ENCODE measurements at places on chromosomes 2 and 18.

DNA sequence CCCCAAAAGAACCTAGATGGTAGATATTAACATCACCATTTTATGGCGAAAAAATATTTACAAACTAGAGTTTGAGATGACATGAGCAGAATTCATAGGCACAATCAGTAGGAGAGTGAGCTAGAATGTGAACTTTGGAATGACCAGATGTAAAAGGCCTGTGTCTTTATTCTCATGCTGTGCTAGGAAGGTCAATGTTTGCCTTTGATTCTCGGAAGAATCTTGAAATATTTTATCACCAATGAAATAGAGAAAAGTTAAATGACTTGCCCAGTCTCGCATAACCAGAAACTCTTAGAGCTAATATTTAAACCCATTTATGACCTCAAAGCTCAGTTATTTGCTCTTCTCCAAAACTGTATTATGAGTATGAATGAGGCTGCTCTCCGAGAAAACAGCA lies 9.2 kb upstream of the REG3G start:
- DNase-seq: no peak

GRCh38 chr2:127681288-127681804 lies 6.0 kb upstream of the LIMS2 start:
- no peak for DNase-seq

GRCh38 chr2:235908826-235909225 lies 259.4 kb downstream of the GBX2 start:
- no peak for DNase-seq

DNA sequence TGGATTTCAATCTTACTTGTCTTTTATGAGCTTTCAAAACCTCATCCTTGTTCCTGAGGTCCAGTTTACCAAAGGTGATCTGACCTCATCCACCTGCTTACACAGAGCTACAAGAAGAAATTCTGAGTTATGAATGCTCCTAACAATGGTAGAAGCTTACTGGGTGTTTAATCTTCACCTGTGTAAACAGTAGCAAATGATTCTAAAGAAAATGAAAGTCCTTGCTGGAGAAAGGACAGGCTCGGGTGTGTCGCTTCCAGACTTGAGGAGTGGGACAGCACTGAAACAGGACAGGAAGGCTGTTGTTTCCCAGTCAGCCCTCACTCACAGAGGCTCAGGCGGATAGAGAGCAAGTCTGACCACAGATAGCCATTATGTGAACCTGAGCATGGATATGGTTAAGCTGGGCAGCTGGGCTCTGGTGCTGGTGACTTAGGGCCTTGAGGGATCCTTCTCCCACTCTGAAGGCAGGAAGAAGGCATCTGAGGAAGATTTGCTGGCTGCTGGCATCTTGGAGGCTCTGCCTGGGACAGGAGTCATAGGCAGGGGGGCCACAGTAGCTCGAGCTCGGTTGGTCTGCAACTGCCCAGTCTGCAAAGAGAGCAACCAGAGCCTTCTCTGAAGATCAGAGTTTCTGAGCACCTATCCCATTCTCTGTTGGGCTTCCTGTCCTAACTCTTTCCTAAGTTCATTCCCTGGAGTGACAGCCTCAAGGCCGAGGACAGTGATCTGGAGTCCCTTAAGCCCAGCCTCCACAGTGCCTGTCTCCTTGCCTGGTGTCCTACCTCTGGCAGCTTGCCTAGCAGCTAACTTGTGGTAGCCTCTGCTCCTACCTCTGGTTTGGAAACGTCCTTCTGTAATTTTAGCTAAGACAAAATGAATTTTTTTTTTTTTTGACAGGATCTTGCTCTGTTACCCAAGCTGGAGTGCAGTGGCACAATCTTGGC lies 4.0 kb downstream of the DOK1 start:
- DNase-seq: no peak

- no peak for DNase-seq
Measured at GRCh38 chr2:56207760-56208159, 24.0 kb downstream of the CCDC85A start.

GRCh38 chr2:144183727-144184126 lies 336.2 kb downstream of the ZEB2 start:
- DNase-seq: peak; percentile 84

DNA sequence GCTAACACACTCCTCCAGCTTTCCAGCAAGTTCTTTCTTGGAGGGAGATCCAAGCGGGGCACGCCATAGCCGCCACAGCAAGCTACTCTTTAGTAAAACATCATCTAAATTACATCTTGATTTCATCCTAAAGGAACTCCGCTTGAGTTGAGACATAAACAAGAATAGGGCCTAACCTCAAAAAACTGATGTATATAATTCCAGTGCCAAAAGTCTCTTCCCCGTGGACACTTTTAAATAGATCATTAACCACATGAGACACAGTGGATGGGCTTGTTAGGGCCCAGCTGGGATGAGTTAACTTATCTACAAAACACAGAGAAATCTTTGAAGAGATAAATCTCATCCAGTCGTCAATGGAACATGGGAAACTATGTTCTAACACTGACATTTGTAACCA lies 20.8 kb upstream of the MLPH start:
- no peak for DNase-seq

GRCh38 chr2:127407661-127408003 lies 10.6 kb upstream of the PROC start:
- DNase-seq: no peak

DNA sequence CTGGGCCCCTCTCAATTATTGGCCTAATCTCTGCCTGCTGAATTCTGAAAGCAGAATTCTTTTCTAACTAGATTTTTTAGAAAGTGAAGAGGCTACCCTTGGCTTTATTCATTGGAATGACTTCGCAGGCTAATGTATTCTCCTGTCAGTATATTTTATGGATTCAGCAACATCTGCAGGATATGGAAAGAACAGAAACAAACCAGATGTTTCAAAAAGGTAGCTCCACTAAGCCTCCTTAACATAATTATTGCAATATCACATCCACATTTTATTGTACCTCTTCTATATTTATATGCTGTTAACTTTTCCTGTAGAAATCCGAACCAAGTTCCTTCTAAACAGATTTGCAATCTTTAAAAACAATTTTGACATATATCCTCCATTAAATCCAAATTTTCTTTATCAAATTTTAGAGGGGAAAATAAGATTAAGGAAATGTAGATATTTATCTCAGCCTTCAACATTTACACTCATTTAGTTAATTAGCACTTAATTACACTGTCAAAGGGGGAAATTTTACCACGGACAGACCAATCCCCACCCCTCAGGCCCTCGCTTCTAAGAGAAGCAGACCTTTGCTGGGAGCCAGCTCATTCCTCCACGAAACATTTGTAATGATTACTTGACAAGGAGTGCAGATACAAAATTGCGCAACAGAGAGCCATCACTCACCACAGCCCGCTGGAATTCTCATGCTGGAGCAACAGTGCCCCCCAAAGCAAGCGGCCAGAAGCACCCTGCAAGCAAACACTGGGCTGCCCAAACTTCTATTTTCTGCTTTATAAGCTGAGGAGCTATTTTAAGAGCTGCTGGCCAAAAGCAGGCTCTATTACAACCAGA lies 253.4 kb downstream of the ETAA1 start:
- DNase-seq: peak; percentile 21

- DNase-seq: no peak
Measured at GRCh38 chr18:7775843-7776242, 208.7 kb downstream of the PTPRM start.

GRCh38 chr2:119367472-119368099 lies 809 bp downstream of the DBI start:
- peak; percentile 72 for DNase-seq

GRCh38 chr2:114231921-114232320 lies 210.5 kb upstream of the DPP10 start:
- no peak for DNase-seq

DNA sequence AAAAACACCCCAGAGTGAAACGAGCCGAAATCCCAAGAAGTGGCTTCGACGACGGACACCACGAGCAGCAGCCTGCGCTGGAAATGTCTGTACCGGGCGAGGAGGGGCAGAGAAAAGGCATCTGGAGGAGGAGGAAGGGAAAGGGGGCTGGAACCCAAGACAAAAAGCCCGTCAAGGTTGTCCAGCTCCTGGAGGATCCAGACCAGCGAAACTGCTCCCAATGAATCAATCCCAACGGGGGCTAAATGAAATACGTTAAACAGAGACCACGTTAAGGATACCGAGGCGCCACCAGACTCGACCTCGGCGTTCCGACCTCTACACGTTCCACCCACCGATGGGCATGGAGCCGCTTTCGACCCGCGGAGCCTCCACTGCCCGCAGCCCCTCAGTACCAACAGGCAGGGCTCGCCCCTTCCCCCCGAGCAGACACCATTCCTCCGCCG lies 400 bp downstream of the CCDC88A start:
- no peak for DNase-seq

- no peak for DNase-seq
Measured at GRCh38 chr2:72968286-72968685, 51.0 kb downstream of the EMX1 start.

GRCh38 chr2:25197336-25198208 lies 29.2 kb upstream of the POMC start:
- no peak for DNase-seq

GRCh38 chr2:43473767-43474166 lies 122.1 kb downstream of the THADA start:
- no peak for DNase-seq

DNA sequence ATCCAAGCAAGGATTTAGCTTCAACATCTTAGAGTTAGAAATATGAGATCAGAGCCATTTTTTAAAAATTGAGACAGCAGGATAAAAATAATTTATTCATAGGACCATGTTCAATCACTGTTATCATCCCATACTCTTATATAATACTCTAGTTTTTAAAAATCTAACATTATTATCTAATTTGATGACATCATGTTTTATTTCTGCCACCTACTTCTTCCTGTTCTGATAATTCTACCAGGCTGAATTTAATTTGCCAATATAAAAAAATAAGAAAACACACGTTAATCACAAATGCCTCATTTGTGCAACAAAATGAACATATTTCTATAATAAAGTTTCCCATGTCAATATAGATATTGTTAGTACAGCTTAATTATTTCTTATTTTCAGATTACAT lies 621.7 kb downstream of the KCNJ3 start:
- no peak for DNase-seq

- peak; percentile 52 for DNase-seq
Measured at GRCh38 chr18:48455555-48456478, 46.6 kb upstream of the ZBTB7C start.

DNA sequence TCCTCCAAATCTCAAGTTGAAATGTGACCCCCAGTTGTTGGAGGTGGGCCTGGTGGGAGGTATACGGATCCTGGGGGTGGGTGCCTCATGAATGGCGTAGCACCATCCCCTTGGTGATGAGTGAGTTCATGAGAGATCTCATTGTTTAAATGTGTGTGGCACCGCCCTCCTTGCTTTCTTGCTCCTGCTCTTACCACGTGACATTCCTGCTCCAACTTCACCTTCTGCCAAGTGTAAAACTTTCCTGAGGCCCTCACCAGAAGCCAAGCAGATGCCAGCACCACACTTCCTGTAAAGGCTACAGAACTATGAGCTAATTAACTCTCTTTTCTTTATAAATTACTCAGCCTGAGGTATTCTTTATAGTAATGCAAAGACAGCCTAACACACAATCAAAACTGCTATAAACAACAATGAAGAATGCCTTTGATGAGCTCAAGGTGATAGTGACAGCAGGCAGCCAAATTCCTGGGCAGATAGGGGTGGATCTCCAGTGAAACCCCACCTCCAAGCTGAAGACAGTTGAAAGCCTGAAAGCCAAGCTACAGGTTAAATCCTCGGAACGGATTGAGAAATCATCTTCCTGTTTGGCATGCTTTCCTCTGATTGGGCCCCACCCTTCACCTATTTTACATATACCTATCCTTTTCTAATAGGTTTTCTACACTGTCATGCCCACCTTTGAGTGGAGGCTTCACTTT lies 26.9 kb downstream of the MCEE start:
- no peak for DNase-seq

GRCh38 chr2:131120815-131121317 lies 15.7 kb downstream of the PLEKHB2 start:
- no peak for DNase-seq

DNA sequence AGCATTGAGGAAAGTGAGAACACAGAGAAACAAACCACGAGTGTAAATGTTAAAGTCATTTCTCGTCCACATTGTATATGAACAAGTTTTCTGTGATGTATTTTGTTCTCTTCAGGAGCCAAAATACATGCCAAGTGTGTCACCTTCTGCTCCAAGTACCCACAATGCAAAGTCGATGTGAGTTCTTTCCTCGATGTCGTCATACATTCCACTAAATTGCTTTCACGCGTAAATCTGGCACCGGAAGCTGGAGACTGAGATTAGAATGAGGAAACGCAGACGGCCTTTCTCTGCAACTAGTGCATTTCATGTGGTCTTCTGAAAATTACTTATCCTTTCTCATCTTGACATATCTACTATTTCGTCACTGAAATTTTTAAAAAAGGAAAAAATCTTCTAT lies 118.5 kb upstream of the SALL3 start:
- DNase-seq: no peak
